Right ventricle myocardium inferior (tissue), 1 donor: ENCODE measurements at places on chromosomes 7 and 10. TPM values are rescaled to one million over a fixed set of nuclear protein-coding genes. Genes with fewer than 3 reads are reported as not detected.

The SPDYE16 gene
- not detected for total RNA-seq

The PSTK gene
- total RNA-seq = 1.5 TPM

The AKR1C8 gene
- total RNA-seq = not detected

The TCAF2 gene
- total RNA-seq = 0.38 TPM

The HOXA7 gene
- total RNA-seq = not detected
